Motor neuron (in vitro differentiated cells): ENCODE measurements at places on chromosomes 13 and 19. TPM values are rescaled to one million over a fixed set of nuclear protein-coding genes. Genes with fewer than 3 reads are reported as not detected.

GRCh38 chr13:41402691-41403511, 54.4 kb upstream of the RGCC start:
- ATAC-seq: no peak

GRCh38 chr19:51735759-51736449, 12.1 kb upstream of the HAS1 start:
- ATAC-seq: no peak

DNA sequence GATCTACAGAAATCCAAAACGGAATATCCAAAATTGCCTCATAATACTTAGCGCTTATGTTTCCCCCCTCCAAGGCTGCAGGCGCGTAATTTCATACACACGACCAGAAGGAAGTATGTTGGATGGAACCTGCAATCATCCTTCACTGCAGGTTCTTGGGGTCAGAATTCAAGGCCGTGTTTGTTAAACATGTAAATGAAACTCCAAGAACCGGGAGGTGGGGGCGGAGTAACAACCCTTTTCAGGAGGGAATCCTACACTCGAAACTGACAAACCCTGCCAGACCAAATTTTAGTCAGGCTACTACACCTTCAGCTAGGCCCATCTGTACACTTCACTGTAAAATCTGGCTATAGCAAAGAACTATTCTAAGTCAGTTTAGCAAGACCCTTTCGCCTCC, 1.3 kb downstream of the ZNF607 start:
- no peak for ATAC-seq

DNA sequence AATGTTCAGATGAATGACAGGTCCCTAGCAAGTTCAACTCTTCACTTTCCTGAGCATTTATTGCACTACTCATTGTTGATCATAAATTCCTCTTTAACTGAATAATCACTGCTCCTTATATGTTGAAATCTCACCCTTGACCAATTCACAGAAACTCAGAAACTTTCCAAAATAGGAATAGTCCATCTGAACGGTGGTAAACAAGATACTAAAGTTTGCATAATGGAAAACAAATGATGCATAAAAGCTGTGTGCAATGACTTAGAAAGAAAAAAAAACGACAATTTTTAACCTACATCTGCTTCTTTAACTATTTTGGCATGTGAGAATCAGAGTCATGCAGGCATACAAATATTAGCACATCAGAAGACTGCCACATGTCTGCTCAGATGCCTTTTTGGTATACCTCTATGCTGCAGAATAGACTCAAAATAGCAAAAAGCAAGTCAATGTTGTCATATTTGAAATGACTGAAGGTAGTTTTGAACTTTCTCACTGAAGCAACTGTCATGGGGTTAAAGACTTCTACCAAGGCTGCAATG, 34.8 kb downstream of the SLC10A2 start:
- no peak for ATAC-seq

DNA sequence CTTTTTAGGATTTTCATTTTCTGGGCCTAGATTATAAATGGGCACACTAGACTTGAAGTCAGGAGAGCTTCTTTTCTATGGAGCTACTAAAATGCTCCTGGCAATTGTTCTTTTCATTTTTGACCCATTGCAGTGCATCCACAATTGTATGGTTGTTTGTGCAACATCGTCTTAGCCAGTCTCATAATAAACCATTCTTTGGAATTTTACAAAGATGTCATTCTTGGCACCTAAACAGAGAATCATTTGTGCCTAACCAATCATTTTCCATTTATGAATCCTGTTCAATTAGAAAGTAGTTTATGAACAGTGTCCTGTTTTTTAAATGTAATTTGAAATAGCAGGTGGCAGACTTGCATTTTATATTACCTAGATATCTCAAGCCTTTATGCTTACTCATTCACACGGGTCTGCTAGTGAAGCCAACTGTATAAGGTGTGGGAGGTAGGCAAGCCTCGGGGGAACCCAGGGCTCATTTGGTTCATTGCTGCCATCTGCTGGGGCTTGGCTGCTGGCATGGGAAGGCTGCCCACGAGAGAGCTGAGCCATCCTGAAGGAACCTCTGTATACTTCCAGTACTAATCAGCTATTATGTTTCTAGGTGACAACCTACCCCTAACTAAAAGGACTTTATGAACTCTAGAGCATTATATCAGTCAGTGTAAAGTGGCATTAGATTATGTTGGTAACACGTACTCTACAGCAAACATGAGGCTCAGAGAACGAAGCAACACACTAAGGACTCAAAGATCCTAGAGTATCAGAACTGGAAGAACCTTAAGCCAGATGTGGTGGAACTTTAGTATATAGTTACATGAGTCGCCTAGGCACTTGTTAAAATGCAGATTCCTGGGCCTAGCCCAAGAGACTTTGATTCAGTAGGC, 60.0 kb downstream of the TPT1 start:
- peak; percentile 99 for ATAC-seq

- no peak for ATAC-seq
Measured at GRCh38 chr13:103941506-103942140, 875.4 kb upstream of the SLC10A2 start.

GRCh38 chr19:46533078-46533620, 37.5 kb upstream of the PNMA8B start:
- peak; percentile 88 for ATAC-seq

GRCh38 chr13:44352202-44352601, 21.4 kb upstream of the SERP2 start:
- ATAC-seq: no peak

GRCh38 chr19:48471836-48472235, 2.7 kb downstream of the CYTH2 start:
- ATAC-seq: no peak

- no peak for ATAC-seq
Measured at GRCh38 chr13:71054358-71054757, 812.6 kb downstream of the DACH1 start.

DNA sequence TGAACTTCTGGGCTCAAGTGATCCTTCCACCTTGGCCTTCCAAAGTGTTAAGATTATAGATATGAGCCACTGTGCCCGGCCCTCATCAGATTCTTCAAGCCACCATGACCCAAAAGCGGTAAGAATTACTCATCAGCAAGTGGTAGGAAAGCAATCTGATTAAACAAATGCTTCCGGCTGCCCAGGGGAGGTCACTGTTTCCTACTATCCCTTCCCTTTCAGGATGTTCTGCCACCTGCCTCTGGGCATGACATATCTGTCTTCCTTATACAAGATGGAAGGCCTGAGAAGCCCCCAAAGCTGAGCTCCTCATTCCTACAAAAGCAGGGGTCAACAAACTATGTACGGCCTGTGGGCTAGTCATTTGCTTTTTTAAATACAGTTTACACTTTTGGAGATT, 7.0 kb downstream of the ABHD8 start:
- no peak for ATAC-seq

DNA sequence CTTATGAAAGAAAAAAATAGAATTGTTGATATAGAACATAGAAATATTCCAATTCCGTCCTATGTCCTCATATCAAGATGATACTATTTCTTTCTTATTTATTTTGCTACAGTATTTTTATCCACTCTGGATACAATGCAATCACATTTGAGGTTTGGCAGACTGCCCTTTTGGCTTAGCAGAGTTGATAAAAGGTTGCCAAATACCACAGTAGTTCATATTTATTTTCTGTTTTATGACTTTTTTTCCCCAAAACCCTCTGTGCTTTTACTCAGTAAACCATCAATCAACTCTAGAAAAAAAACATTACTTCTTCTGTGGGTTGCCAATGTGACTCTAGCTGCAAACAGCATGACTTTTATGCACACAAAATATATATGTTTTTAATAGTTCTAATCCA, 424.5 kb downstream of the PCDH9 start:
- no peak for ATAC-seq

GRCh38 chr19:8150178-8150865, 930 bp upstream of the FBN3 start:
- no peak for ATAC-seq

GRCh38 chr19:50858886-50859285, 4.2 kb downstream of the KLK3 start:
- ATAC-seq: no peak

- ATAC-seq: no peak
Measured at GRCh38 chr19:38951187-38951586, 20.4 kb downstream of the MRPS12 start.

- no peak for ATAC-seq
Measured at GRCh38 chr19:33794683-33795369, 1.8 kb upstream of the KCTD15 start.

DNA sequence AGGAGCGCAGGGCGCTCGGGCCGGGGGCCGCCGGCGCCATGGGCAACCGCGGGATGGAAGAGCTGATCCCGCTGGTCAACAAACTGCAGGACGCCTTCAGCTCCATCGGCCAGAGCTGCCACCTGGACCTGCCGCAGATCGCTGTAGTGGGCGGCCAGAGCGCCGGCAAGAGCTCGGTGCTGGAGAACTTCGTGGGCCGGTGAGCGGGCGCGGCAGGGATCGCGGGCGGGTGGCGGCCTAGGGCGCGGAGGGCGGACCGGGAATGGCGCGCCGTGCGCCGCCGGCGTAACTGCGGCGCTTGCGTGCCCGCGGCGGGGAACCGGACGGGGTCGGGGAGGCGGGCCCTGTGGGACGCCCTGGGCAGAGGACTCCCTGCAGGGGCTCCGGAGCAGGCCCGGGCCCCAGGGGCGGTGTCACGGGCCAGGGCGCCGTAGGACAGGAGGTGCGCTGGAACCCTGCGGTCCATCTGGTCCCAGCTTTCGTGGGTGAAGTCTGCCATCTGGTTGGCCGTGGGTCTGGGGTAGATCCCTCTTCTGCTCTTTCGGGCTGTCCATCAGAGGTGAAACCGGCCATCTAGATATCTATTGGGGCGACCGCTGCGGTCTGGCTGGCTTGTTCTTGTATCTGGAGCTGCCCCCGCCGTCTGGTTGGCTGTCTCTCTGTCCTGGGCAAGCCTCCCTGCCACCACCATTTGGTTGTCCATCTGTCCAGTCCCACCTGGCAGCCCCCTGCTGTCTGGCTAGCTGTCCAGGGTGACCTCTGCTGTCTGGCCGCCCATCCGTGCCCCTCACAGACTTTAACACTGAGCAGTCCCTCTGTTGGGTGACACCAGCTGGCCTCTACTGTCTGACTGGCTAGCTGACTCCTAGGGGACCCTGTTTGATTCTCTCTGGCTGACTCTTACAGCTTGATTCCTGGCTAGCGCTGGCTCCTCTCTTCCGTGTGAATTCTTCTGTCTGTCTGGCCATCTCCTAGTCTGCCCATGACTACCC, 622 bp downstream of the DNM2 start:
- peak; percentile 3 for ATAC-seq

GRCh38 chr13:92225861-92226260, 827.4 kb downstream of the GPC5 start:
- ATAC-seq: no peak

GRCh38 chr19:46080561-46080960, 39.8 kb upstream of the IGFL4 start:
- ATAC-seq: no peak

- ATAC-seq: peak; percentile 38
Measured at GRCh38 chr13:113209759-113210421, 477 bp downstream of the CUL4A start.

BORCS8 gene
- 13.1 and 17.4 TPM in 2 replicates for total RNA-seq

SBNO2 gene
- total RNA-seq: 48.9 and 54.2 TPM in 2 replicates

ELSPBP1 gene
- total RNA-seq: not detected in 2 replicates

KIR2DL4 gene
- 0.17 TPM in 1 of 2 replicates, not detected in the other for total RNA-seq

C5AR2 gene
- total RNA-seq: 0.11 and 0.21 TPM in 2 replicates

TGFB1 gene
- 5.5 and 7.5 TPM in 2 replicates for total RNA-seq

LIG1 gene
- 23.4 and 25.8 TPM in 2 replicates for total RNA-seq

UTP14C gene
- total RNA-seq: 16.1 and 17.3 TPM in 2 replicates

SELENOV gene
- total RNA-seq: 0.27 and 0.44 TPM in 2 replicates

TYROBP gene
- not detected in 2 replicates for total RNA-seq

ODAD3 gene
- total RNA-seq: 0.45 TPM in 1 of 2 replicates, not detected in the other

URAD gene
- not detected in 2 replicates for total RNA-seq

MEIOSIN gene
- 0.09 and 0.15 TPM in 2 replicates for total RNA-seq

SIGLEC11 gene
- total RNA-seq: not detected in 2 replicates

SLC7A1 gene
- total RNA-seq: 18.8 and 21.8 TPM in 2 replicates
